Stromal cell of bone marrow (primary cell): ENCODE measurements at places on chromosomes 7 and 10.

DNA sequence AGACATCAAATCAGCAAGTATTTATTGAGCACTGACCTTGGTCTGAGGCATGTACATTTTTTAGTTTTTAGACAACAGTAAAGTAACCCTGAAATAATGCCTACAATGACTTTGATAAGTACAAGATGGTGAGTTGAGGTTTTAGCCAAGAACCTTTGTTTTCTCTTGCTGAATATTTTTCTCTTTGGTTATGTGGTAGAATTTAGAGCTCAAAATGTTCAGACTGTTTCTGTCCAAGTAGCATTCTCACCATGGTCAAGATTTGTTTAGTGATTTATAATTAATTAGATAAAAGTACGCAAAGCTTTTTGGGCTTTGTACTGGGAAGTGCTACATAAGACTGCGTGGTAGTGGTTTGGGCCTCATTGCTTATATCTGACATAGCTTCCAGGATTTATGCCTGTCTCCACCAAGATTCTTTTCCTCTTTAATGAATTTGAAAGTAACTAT is 102.4 kb downstream of the KAT6B start:
- no peak for DNase-seq

- DNase-seq, result no peak
Observed at GRCh38 chr10:124090601-124091209, 2.7 kb downstream of the CHST15 start.

- no peak for DNase-seq
Observed at GRCh38 chr7:151012911-151013347, 11.4 kb downstream of the ATG9B start.

DNA sequence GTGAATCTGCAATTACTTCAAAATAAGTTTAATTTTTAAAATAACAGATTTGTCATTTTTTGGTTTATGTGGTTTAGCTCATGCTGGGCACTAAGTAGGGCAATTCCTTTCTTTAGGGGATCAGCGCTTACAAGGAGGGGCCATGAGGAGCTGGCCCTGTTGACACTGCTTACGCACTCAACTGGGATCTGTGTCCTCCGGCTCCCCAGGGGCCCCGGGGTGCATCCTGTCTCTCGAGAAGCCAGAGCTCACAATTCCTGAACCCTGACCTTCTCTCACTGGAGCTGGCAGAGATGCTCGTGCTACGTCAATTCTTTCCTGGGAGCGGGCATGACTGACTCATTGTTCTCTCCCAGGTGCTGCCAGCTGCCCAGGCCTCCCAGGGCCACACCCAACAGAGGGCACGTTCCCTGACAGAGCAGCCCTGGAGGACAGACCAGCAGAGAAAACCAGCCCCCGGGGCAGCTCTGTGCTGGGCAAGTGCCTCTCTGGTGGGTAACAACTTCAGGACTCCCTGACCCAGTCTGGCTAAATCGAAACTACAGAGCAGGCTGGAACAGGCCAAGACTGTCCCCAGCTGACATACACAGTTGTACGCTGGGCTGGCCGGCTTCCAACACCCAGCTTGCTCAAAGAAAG is 36.8 kb downstream of the CTBP2 start:
- DNase-seq, result peak; percentile 52

- peak; percentile 93 for DNase-seq
Observed at GRCh38 chr7:151426441-151426903, 13.5 kb downstream of the CRYGN start.

DNA sequence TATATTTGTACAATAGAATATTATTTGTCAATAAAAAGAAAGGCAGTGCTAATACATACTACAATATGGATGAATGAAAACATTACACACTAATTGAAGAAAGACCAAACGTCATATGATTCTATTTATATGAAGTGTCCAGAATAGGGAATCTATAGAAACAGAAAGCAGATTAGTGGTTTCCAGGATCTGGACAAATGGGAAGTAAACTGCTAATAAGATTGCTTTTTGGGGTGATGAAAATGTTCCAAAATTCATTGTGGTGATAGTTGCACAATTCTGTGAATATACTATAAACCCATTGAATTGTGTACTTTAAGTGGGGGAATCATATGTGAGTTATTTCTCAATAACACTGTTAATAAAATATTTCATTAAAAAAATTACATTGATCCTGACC is 78.2 kb upstream of the IFRD1 start:
- no peak for DNase-seq

GRCh38 chr7:130831817-130832481 is 97.9 kb upstream of the KLF14 start:
- DNase-seq, result peak; percentile 45

DNA sequence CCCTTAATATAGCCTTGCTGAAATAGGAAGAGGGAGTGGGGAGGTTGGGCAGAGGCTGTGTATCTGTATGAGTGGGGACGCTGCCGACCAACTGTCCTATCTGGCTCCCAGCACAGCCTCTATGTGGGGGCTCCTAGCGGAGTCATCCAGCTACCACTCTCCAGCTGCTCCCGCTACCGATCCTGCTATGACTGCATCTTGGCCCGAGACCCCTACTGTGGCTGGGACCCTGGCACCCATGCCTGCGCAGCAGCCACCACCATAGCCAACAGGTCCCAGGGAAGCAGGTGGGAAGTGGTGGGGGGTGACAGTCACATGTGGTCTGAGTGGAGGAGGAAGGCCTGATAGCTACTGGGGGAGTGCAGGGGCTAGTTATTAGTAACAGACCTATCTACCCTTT is 6.6 kb downstream of the MRPL43 start:
- DNase-seq, result no peak

DNA sequence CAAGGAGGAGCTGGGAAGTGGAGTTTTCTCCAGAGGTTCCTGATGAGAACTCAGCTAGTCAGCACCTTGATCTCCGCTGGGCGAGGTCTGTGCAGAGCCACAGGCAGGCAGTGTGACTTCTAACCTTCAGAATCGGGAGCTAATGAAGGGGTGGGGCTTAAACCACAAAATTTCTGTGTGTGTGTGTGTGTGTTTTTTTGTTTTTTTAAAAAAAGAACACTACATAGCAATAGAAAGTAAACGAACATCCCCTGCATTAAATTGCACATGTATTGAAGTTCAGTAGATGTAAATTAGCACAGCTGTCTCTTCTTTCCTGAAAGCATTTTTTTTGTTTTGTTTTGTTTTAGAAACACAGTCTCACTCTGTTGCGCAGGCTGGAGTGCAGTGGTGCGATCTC is 46.2 kb downstream of the RBM17 start:
- DNase-seq, result no peak

DNA sequence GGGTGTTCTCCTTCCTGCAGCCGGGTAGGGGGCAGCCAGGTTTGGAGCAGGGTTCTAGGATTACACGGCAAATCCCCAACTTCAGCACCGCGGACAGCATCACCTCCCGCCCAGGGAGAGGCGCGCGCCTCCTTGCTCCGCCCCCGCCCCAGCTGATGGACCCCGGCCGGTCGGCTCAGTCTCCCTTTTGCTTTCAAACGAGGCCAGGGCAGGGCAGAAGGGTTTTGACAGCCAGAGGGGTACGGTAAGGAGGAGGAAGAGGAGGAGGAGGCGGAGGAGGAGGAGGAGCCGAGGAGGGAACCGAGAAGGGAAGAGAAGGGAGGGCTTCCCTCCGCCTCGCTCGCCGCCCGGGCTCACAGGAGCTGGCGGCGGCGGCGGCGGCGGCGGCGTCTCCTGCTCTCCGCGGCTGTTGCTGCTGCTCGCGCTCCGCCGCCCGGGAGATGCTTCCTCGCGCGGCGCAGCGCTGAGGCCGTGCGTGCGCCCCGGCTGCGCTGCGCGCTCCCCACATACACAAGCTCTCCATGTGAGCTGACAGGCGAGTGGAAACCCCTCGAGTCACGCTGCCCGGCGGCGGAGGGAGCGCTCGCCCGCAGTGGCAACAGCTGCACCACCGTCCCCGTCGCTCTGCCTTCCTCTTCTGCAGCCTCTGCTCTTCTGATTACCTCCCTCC is 615 bp upstream of the CNTNAP2 start:
- DNase-seq, result peak; percentile 21

DNA sequence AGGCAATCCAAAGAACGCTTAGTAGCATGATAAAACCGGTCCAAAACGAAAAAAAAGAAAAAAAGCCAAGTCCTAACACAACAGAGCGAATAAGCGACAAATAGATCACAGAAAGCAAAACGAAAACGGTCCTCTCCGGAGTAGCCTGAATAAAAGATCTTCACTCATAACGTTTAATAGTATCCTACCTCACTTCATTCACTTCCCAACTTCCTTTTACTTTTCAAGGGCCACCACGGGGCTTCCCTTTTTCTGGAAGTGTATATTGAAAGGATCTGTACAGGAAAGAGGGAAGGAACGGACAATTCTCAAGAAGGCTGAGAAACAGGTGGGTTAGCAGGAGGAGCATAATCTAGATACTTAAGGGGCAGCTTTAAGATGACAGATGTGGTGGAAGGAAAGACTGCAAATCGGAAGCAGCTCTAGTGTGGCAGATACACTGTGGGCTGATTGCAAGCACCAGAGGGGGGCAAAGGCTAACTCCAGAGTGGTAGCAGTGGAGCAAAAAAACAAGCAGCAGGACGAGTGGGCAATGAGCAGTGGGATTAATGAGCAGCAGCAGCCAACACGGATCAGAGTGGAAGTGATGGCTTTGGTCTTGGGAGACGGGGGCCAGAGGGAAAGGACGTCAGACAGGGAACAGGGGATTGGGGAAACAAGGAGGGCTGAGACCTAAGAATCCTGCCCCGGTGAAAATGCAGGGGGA is 866 bp downstream of the CNOT4 start:
- no peak for DNase-seq

GRCh38 chr10:43863270-43863669 is 214.6 kb upstream of the ZNF32 start:
- no peak for DNase-seq

DNA sequence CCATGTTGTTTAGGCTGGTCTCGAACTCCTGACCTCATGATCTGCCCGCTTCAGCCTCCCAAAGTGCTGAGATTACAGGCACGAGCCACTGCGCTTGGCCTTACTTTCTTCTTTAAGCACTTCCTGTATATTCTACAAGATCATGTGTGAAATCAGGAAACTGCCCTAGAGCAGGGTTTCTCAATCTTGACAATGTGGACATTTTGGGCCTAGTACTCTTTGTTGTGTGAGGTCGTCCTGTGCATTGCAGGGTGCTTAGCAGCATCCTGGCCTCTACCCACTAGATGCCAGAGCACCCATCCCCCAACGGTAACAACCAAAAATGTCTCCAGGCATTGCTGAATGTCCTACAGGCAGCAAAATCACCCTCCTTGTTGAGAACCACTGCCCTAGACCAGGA is 24.7 kb downstream of the RRP12 start:
- no peak for DNase-seq

DNA sequence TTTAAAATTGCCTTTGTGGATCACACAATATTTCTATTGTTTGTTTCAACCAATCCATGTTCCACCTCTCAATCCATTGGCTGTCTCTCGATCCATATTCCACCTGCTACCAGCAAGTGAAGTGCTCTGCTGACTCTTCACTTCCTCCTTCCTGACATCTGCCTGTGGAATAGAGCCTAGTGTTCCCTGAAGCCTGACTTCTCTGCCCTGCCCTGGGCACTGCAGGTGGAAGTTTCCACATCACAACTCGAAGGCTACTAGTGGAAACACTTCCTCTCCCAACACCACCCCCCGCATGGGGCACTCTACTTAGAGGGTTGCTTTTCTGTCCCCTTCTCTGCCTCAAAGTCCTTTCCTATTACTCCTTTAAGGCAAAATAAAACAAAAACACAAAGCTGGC is 563.8 kb upstream of the IGFBP3 start:
- DNase-seq, result no peak

DNA sequence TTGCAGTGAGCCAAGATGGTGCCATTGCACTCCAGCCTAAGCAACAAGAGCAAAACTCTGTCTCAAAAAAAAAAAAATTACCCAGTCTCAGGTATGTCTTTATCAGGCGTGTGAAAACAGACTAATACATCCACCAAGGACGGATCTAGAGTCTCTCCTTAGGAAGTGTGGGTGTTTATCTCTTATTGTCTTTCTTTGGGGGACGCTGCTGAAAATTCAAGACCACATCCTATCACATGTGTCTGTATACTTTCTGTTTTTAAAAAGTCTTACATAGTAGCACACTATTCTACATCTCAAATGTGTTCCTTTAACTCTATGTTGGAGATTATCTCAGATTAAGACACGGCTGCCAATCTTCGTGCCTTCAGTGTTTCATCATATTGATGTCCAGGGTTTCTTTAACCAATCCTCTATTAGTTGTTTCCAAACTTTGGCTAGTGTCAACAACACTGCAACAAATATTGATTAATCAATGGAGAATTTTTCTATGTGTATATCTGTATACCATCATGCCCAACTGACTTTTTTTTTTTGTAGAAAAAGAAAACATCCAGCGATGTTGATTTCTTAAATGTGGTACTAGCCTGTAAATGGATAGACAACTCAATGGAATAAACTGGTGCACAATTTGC is 92.3 kb upstream of the KDM7A start:
- no peak for DNase-seq

DNA sequence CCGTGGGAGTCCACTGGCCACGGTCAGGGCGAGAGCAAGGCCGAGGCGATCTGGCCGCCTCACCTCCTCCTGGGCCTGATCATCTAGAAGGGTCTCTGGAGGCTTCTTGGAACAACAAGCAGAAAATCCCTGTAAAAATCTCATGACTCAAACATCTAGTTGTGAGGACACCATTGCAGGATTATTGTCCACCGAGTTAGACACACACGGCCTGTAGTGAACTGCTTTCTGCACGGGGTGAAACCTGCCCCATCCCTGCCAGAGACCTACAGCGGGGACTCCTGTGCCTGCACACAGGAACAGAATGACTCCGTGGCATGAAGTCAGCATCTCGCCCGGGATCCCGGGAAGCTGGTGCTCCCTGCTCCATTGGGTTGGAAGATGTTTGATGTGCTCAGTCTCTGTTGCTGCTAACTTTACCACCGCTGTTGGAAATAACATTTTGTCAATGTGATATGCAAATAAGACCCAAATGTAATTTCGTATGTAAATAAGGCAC is 267.0 kb upstream of the TCERG1L start:
- DNase-seq, result no peak

GRCh38 chr10:103679096-103679790 is 176.1 kb downstream of the SH3PXD2A start:
- DNase-seq, result no peak

GRCh38 chr10:69229616-69229916 is 9.4 kb downstream of the HKDC1 start:
- no peak for DNase-seq

GRCh38 chr10:130440494-130440893 is 304.3 kb downstream of the GLRX3 start:
- DNase-seq, result no peak

- DNase-seq, result no peak
Observed at GRCh38 chr7:42931447-42931833, 534 bp downstream of the PSMA2 start.

- no peak for DNase-seq
Observed at GRCh38 chr10:60332371-60332770, 57.3 kb downstream of the ANK3 start.
